ENCODE measurements at places on chromosomes 16 and 17. TPM values are rescaled to one million over a fixed set of nuclear protein-coding genes. Genes with fewer than 3 reads are reported as not detected.

SAMD14 gene
- 21.5 TPM for total RNA-seq

DPEP1 gene
- 3.0 TPM for total RNA-seq

KRT33B gene
- not detected for total RNA-seq

PCGF2 gene
- total RNA-seq = 59.1 TPM

EVPL gene
- total RNA-seq = 46.8 TPM

C16orf46 gene
- 1.5 TPM for total RNA-seq

CACNA1H gene
- total RNA-seq = 10.9 TPM

GRCh38 chr17:15438491-15439105, 28.8 kb downstream of the CDRT4 start:
- DNase-seq = no peak
- H3K4me1 ChIP-seq = peaks cover 16% of the 10 kb centered on the region
- peak overlapping the region; percentile 0 for H3K27ac ChIP-seq
- H3K27me3 ChIP-seq = no peaks in the 10 kb centered on the region
- no peak overlapping the region for H3K4me3 ChIP-seq
- no peaks in the 10 kb centered on the region for H3K36me3 ChIP-seq

DNA sequence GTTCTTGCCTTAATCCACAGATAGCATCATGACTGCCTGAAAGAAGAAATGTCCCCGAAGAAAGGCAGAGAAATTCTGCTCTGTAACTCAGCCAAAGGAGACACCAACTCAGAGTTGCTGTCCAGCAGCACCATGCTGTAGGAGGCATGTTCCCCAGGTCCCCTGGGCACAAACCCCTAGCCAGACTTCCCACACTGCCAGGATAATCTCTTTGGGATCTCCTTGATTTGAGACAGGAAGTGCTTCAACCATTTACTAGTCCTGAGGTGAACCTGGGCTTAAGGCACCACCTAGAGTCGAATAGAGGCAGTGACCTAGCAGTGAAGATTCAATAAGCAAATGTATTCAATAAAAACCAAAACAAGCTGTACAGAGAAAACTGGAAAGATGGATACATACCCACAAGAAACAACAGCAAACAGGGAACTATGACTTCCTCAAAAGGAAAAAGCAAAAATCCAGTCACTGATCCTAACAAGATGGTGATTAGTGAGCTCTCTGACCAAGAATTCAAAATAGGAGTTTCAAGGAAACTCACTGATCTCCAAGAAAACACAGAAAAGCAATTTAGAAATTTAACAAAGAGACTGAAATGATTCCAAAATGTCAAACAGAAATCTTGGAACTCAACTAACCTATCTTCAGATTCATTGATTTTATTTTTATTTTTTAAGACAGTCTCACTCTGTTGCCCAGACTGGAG, 5.7 kb downstream of the OR4D2 start:
- DNase-seq = no peak
- no peaks in the 10 kb centered on the region for H3K4me1 ChIP-seq
- H3K27ac ChIP-seq = no peak overlapping the region
- no peak overlapping the region for H3K4me3 ChIP-seq
- peaks cover 8% of the 10 kb centered on the region for H3K27me3 ChIP-seq
- H3K36me3 ChIP-seq = no peaks in the 10 kb centered on the region

GRCh38 chr16:81106826-81107503, 10.8 kb upstream of the GCSH start:
- no peak for DNase-seq
- H3K4me3 ChIP-seq = no peak overlapping the region
- no peaks in the 10 kb centered on the region for H3K4me1 ChIP-seq
- no peaks in the 10 kb centered on the region for H3K36me3 ChIP-seq
- no peaks in the 10 kb centered on the region for H3K27me3 ChIP-seq
- no peak overlapping the region for H3K27ac ChIP-seq

DNA sequence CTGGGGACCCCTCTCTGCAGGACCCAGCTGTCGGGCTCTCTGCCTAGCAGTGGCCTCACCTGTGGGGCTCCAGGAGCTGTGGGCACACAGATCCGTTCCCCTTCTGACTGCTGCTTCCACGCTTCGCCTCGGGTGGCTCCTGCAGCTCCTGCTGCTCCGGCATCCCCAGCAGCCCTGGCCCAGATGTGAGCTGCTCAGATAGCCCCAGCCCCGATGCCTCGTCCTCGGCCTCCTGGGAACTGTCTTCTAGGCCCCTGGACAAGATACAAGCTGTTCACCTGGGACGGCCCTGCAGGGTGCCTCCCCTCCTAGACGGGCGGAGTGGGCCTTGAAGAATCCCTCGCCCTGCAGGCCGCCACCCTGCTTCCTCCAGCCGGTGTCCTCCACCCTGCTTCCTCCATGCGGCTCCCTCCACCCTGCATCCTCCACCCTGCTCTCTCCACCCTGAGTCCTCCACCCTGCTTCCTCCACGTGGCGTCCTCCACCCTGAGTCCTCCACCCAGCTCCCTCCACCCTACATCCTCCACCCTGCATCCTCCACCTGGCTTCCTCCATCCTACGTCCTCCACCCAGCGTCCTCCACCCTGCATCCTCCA, 11.0 kb downstream of the EMC6 start:
- no peak overlapping the region for H3K4me3 ChIP-seq
- no peak for DNase-seq
- no peaks in the 10 kb centered on the region for H3K4me1 ChIP-seq
- H3K27me3 ChIP-seq = peaks cover 21% of the 10 kb centered on the region

DNA sequence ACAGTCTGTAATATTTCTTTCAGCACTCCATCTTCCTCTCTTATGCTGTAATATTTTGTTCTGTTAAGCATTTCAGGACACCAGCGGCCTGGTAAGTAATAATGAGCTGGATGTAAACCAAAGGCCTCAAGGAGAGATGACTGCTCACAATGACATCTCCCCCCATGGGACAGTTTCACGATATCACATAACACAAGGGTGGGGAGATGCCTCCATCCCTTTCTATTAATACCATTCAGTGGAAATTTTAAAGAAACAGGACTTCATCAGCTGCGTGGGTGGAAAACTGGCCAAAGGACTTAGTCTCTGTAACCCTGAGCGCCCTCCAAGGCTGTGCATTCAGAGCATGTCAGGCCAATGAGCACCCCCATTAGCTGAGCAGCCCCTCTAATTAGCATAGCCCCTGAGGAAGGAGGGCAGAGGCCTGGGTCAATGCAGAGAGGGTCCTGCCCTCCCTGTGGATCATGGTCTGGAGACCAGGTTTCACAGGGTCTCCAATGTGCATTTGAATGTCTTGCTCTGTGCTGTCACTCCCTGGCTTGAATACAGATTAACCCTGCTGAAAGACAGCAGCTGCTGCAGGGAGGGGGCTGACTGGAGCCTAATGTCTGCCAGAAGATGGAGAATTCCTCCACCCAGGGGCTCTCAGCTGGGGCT, 156.4 kb downstream of the HS3ST2 start:
- H3K27me3 ChIP-seq = no peaks in the 10 kb centered on the region
- no peaks in the 10 kb centered on the region for H3K36me3 ChIP-seq
- DNase-seq = no peak
- H3K4me1 ChIP-seq = peaks cover 8% of the 10 kb centered on the region

DNA sequence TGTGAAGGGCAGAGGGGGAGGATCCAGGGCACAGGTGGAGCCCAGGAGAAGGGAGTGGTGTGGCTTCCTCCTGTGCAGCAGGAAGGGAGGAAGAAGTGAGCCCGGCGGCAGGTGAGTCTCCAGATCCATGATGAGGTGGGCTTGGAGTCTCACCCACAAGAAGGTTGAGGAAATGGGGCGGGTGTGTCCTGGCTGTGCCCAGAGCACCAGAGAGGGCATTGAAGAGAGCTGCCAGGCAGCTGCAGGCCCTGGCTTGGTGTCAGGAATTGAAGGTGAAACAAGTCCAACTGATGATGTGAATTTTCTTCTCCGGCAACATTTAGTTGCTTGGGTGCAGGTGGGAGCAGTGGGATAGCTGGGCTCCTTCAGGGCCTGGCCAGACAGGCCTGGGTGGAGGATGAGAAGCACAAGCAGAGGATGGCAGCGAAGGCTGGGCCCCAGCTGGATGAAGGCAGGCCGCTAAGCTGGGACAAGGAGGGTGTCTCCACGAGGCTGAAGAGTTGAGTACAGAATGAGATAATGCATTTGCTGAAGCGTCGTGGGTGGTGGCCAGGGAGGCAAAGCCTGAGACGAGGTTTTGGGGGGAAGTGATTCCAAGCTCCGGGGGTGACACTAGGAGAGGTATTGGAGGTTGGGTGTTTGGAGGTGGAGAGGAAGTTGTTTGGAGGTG, 18.3 kb downstream of the NT5M start:
- no peaks in the 10 kb centered on the region for H3K4me1 ChIP-seq
- H3K27me3 ChIP-seq = no peaks in the 10 kb centered on the region
- H3K36me3 ChIP-seq = no peaks in the 10 kb centered on the region
- no peak overlapping the region for H3K27ac ChIP-seq
- peak; percentile 45 for DNase-seq

DNA sequence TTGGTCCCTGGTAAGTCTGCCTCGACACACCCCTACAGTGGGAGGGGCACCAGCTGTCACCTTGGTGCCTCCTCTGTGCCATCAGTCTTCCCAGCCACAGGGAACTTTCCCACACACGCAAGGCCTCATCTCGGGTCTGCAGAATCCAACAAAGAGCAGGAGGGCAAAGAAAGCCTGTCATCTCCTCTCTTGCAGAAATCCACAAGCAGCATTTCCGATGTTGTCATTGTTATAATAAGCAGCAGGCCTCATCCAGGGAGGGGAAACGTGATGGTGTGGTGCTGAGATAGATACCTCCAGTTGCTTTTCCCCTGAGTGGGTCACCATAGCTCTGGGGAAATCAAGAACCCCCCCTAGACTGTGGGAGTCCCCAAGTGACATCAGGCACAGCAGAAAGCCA, 110.4 kb downstream of the CMIP start:
- H3K27me3 ChIP-seq = no peaks in the 10 kb centered on the region
- no peak overlapping the region for H3K4me3 ChIP-seq
- no peak overlapping the region for H3K27ac ChIP-seq
- DNase-seq = no peak
- no peaks in the 10 kb centered on the region for H3K36me3 ChIP-seq
- peaks cover 38% of the 10 kb centered on the region for H3K4me1 ChIP-seq

- no peaks in the 10 kb centered on the region for H3K36me3 ChIP-seq
- peaks cover 26% of the 10 kb centered on the region for H3K4me1 ChIP-seq
- DNase-seq = no peak
- no peak overlapping the region for H3K4me3 ChIP-seq
- H3K27ac ChIP-seq = no peak overlapping the region
- H3K27me3 ChIP-seq = peaks cover 49% of the 10 kb centered on the region
Measured at GRCh38 chr16:1336619-1337018, 3.2 kb downstream of the BAIAP3 start.

- no peak for DNase-seq
- H3K4me3 ChIP-seq = peak overlapping the region; percentile 46
- peaks cover 45% of the 10 kb centered on the region for H3K27me3 ChIP-seq
- no peaks in the 10 kb centered on the region for H3K36me3 ChIP-seq
- H3K4me1 ChIP-seq = peaks cover 11% of the 10 kb centered on the region
Measured at GRCh38 chr17:28228109-28228840, 90.7 kb upstream of the TMEM97 start.

DNA sequence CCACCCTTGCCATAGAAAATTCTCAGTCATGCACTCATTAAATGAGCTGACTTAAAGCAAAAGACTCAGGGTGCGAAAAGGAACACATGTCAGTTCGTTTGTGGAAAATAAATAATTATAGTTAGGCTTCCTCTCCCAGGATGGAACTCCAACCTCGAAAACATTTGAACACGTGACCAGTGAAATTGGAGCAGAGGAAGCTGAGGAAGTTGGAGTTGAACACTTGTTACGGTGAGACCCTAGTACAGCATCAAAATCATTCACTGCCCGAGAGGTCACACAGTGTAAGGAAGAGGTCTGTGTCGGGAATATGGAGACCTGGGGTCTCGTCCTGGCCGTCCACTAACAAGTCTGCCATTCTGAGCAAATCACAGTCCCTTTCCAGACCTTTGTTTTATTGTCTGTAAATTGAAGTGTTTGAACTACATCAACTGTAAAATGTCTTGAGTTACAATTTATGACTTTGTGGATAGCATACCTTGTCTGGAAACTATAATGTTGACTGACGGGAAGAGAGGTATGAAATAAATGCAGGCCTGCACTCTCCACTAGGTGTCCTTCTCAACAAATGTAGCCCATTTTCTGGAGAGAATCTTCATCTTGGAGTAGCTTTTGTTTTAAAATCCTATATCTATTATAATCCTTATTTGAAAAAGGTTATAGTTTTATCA, 7.7 kb downstream of the PSMD7 start:
- DNase-seq = no peak
- H3K4me3 ChIP-seq = no peak overlapping the region
- H3K4me1 ChIP-seq = peaks cover 2% of the 10 kb centered on the region

DNA sequence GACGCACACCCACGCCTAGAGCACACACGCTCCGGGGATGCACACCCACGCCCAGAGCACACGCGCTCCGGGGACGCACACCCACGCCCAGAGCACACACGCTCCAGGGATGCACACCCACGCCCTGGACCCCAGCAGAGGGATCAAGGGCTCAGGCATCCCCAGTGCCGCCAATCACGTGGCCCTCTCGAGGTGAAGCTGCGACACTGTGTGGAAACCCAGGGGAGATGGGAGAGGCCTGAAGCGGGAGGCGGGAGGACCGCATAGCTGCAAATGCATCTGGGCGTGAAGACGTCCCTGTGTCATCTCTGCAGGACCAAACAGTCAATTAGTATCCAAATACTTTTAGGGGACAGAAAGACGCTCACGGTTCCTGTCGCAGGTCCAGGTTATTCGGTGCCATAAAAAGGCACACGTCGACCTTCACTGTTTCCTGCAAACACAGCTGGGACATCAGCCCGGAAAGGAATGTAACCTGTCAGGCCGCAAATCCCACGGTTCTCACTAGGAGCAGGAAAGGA, 56.4 kb downstream of the TBC1D16 start:
- H3K27me3 ChIP-seq = no peaks in the 10 kb centered on the region
- no peak overlapping the region for H3K4me3 ChIP-seq
- H3K4me1 ChIP-seq = no peaks in the 10 kb centered on the region
- no peaks in the 10 kb centered on the region for H3K36me3 ChIP-seq
- no peak overlapping the region for H3K27ac ChIP-seq
- DNase-seq = peak; percentile 37

GRCh38 chr17:72249441-72249840, 128.6 kb downstream of the SOX9 start:
- DNase-seq = no peak
- H3K27ac ChIP-seq = no peak overlapping the region
- H3K4me3 ChIP-seq = no peak overlapping the region
- H3K27me3 ChIP-seq = no peaks in the 10 kb centered on the region
- H3K4me1 ChIP-seq = no peaks in the 10 kb centered on the region

DNA sequence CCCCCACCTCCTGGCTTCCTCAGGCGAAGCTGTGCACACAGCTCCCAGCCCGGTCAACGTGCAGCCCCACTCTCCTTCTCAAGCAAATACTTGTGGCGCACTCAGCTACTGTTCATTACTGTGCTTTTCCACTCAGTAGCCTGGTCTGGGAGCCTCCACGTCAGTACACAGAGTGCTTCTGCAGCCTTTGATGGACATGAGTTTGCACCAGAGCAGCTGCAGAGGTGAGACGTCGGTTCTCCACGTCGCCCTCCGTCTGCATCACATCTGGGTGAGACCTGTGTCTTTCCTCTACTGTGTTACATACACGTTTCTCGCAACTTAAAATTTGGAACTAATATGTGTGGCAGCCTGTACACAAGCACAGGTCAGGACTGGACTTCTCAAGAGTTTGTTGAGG, 334.3 kb downstream of the C16orf95 start:
- H3K4me1 ChIP-seq = no peaks in the 10 kb centered on the region
- H3K27me3 ChIP-seq = no peaks in the 10 kb centered on the region
- H3K27ac ChIP-seq = no peak overlapping the region
- no peaks in the 10 kb centered on the region for H3K36me3 ChIP-seq
- H3K4me3 ChIP-seq = no peak overlapping the region

GRCh38 chr16:7513429-7513828, 180.8 kb downstream of the RBFOX1 start:
- H3K4me3 ChIP-seq = no peak overlapping the region
- no peak for DNase-seq
- no peaks in the 10 kb centered on the region for H3K27me3 ChIP-seq
- H3K36me3 ChIP-seq = no peaks in the 10 kb centered on the region
- H3K4me1 ChIP-seq = no peaks in the 10 kb centered on the region

- H3K4me1 ChIP-seq = no peaks in the 10 kb centered on the region
- H3K27ac ChIP-seq = no peak overlapping the region
- peaks cover 3% of the 10 kb centered on the region for H3K27me3 ChIP-seq
Measured at GRCh38 chr17:8823279-8823678, 24.1 kb upstream of the MFSD6L start.

Measured in upper lobe of right lung (tissue), 1 donor.